ENCODE measurements at places on chromosomes 7 and 10. TPM values are rescaled to one million over a fixed set of nuclear protein-coding genes. Genes with fewer than 3 reads are reported as not detected.
A peak's percentile ranks its signal among the peaks of the same experiment; 100 is the strongest.

- DNase-seq: no peak
Measured at GRCh38 chr7:63112764-63113712, 885.6 kb upstream of the ZNF722 start.

GRCh38 chr7:66377714-66378113 lies 172.6 kb downstream of the TPST1 start:
- DNase-seq: no peak

DNA sequence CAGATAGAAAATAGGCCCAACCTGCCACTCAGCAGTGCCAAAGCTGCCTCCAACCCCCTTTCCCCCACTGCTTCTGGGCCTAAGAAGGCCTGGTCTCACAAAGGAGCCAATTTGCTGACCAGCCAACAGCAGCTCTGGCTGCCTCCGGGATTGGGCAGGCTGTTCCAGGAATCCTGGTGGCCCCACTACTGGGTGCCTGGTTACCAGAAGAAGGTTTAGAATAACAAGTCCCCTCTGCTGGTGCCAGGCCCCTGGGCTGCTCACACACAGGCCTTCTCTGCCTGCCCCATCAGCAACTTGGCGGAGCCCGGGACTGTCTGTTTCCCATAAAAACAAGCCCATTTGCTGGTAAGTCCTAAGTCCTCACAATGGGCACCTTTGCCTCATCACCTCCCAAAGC lies 1.2 kb downstream of the PHKG1 start:
- no peak for DNase-seq

- no peak for DNase-seq
Measured at GRCh38 chr10:96416643-96417042, 57.8 kb upstream of the OPALIN start.

DNA sequence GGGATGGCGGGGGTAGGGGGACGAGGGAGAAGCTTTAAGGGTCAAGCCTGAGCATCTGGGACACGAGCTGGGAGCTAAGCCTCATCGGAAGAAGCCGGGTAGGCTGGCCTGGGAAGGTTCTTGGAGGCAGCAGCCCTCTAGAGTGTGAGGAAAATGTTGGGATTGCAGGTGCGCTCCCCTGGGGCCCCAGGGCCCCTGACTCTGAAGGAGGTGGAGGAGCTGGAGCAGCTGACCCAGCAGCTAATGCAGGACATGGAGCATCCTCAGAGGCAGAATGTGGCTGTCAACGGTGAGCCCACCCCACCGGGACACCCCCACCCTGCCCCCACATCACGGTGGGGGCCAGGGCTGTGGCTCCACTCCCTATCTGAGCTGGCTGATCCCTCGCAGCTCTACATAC lies 6.9 kb downstream of the ZYX start:
- no peak for DNase-seq

DNA sequence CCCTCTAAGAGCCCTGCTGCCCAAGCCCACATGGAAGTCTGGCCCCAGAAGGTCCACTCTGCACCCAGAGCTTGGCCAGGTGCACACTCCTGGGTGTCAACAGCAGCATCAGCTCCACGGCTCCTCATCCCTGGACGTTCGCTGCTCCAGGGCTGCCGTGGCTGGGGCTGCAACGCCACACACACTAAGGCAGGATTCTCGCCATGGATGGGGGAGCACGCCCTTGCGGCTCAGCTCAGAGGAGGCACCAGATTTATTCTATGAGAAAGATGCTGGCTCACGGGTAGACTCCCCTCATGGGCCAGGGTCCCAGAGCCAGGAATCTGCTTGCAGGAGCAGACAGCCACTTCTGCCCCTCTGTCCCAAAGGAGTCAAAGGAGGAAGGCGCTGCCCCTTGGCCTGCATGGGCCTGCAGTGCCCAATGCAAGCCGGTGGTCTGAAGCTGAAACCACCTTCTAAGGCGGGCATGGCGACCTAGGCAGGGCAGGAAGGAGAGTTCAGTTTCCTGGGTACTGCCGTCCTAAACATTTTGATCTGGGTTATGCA lies 42.1 kb downstream of the CFAP46 start:
- DNase-seq: no peak

DNA sequence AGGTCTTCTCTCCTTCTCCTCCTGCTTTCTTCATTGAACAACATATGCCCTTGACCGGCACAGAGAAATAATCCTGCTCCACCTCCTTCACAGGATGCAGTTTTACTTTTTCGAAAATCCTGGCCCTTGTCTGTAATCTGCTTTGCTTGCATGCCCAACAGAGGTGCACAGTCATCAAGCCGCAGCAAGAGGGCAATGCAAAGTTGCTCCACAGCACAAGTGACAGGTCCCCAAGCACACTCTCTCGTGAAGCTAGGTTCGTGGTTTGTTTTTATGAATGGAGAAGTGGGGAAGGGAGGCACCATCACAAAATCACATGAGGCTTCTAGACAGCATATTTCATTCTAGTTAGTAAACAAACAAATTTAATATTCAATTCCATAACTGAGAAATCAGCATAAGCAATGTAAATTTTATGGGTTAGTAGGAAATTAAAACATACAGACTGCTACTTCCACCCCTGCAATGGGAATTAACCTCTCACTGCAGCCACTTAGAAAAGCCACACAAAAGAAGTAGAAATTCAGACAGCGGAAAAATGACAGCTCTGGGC lies 178.8 kb downstream of the TPK1 start:
- DNase-seq: no peak

- DNase-seq: peak; percentile 99
Measured at GRCh38 chr7:134778941-134779740, at the start of gene CALD1. CALD1 (plus strand) TSS chr7:134779634; CDS start chr7:134867734, 88,100 bp downstream.

DNA sequence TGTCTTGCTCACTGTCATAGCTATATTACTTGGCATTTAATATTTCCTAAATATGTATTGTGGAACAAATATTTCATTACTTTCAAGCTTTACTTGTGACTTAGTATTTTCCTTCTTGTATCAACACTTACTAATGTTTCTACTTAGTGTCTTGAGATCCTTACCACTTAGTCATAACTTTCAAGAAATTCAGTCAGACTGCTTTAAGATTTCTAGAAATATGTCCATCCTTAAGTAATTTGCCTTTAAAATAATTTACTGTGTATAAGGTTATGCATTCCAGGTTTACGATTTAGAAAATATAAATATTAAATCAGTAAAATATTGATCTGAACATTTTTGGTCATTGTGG lies 87.3 kb upstream of the CSTF2T start:
- DNase-seq: no peak

GRCh38 chr10:103395754-103396066 lies 565 bp downstream of the ATP5MK start:
- DNase-seq: no peak

- DNase-seq: no peak
Measured at GRCh38 chr10:124524991-124525653, 63.5 kb downstream of the LHPP start.

DNA sequence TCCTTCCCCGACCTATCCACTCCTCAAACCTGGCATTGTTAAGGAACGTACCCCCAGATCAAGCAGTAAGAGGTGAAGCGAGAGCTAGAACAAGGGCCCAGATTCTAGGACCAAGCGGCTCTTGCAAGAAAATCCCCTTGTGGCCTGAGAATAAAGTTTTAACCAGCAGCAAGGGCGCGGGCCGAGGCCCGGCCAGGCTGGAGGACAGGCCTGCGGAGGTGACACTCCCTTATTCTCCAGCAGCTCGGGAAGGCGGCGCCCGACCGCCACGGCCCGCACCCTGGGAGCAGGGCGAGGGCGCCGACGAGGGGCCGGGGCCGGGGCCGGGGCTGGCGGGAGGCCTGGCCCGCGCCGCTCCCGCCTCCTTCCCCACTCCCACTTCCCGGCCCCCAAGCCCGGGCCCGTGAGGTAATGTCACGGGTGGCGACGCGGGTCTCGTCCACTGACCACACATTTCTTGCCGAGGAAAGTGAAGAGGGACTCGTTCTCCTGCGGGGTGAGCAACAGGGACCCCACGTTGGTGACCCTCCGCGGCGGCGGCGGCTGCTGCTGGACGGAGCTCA lies 551 bp downstream of the WASL start:
- no peak for DNase-seq

- DNase-seq: no peak
Measured at GRCh38 chr10:75236178-75236825, 545 bp upstream of the COMTD1 start.

GRCh38 chr10:118062798-118063238 lies 16.1 kb upstream of the RAB11FIP2 start:
- DNase-seq: no peak

- DNase-seq: no peak
Measured at GRCh38 chr10:129816656-129817045, 147.4 kb downstream of the EBF3 start.

DNA sequence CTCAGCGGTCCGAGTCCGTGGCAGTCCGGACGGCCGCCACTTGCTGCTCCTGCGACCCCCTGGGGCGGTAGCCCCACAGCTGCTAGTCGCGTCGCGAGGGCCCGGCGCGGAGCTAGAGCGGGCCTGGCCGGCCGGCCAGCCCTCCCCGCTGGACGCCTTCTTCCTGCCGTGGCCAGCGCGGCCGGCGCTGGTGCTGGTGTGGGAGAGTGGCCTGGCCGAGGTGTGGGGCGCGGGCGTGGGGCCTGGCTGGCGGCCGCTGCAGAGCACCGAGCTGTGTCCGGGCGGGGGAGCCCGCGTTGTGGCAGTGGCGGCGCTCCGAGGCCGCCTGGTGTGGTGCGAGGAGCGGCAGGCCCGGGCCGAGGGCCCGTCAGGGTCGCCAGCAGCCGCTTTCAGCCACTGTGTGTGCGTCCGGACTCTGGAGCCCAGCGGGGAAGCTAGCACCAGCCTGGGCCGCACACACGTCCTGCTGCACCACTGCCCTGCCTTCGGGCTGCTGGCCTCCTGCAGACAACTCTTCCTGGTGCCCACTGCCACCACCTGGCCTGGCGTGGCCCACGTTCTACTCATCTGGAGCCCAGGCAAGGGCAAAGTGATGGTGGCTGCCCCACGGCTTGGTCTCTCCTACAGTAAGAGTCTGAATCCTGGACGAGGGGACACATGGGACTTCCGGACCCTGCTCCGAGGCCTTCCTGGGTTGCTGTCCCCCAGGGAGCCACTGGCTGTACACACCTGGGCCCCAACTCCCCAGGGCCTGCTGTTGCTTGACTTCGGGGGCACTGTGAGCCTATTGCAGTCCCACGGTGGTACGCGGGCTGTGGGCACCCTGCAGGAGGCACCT lies 631 bp downstream of the HPS6 start:
- DNase-seq: no peak

DNA sequence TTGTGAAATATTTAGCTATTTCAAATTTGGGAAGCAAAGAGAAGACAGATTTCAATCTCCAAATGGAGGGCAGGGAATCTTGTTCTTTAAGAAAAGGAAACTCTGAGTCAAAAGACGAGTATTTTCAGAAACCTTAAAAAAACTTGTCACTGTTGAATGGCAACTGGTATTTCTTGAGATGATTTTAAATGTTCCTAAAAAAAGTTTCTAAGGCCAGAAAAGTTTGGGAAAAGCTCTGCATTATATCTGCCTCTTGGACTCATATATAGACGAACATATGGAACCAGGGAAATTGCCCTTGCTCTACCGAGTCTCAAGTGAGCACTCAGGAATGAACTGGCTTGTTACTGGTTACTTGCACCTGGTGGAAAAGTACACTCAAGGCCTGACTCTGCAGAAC lies 69.5 kb downstream of the ADAM22 start:
- DNase-seq: no peak

DNA sequence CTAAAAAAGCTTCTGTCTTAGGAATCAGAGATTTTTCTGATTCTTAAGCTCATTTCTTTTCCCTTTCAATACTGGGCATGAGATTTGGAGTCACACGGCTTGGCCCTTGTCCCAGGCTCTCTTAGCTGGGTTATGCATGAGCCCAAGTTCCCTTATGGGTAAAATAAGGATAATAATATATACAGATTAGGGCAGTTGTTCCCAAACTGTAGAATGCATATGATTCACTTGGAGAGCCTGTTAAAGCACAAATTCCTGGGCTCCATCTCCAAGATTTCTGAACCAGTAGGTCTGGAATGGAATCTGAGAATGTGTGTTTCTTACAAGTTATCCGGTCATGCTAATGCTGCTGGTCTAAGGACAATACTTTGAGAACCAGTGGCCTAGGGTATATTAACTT lies 154.0 kb downstream of the REEP3 start:
- no peak for DNase-seq

DNA sequence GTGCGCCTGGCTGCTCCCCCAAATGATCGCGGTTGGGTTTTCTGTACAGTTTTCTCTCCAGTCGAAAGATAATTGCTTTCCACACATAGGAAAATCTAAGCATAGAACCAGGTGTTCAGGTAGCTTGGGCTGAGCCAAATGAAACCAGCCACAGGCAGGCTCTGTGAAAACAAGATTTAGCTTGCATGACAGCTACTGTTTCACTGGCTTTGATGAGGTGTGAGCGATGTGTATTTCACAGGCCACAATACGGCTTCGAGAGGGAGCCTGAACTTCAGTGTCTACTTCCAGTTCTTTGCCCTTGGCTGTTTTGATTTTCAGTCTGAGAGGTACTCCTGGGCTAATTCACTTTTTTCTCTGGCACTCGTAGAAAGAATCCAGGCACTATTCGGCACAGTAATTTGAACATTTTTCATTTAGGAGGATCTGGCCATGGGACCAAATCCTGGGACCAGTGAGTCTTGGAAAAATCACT lies 110.5 kb downstream of the JCAD start:
- no peak for DNase-seq

The SLC26A5 gene
- total RNA-seq: not detected

The NKX2-3 gene
- not detected for total RNA-seq

The SKIDA1 gene
- total RNA-seq: 1.2 TPM

The C10orf62 gene
- total RNA-seq: not detected

The DEPP1 gene
- 628 TPM for total RNA-seq

The NXPH1 gene
- not detected for total RNA-seq

The WASL gene
- total RNA-seq: 25.6 TPM

The MYO1G gene
- total RNA-seq: not detected

The SRGN gene
- 694 TPM for total RNA-seq

All from glomerular endothelial cell (primary cell).